ENCODE measurements at places on chromosomes 5 and 9.
A peak's percentile ranks its signal among the peaks of the same experiment; 100 is the strongest.

DNA sequence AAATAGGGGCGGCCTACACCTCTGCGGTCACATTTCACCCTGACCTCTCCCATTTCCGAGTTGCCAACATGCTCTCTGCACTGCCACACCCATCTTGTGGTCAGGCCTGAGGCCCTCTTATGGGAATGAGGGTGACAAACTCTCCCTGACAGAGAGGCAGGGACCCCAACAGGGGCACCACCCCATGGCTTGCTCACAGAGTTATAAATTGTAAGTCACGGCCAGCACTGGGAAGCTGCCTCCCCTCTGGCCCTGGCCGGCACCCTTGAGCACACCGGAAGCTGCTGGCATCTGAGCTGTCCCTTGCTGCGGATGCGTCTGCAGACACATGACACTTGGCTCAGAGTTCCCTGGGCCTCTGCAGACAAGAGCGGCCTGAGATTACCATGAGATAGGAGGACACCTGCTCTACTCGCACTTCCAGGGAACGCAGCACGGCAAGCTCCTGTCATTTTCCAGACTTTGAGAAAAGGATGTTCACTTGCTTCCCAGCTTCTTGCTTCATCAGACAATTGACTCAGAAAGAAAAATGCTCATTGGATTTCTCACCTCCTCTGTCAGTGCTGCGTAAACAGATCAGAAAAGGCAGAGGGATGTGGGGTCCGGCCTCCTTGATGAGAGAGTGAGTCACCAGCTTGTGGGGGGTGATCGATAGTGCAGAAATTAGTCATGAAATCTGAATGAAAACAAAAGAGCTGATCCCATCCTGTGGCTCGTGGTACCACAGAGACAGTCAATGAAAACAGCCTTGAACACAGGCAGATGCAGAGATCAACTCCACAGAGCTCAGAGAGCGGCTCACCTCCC lies 269.8 kb downstream of the SYK start:
- peak; percentile 31 for DNase-seq

DNA sequence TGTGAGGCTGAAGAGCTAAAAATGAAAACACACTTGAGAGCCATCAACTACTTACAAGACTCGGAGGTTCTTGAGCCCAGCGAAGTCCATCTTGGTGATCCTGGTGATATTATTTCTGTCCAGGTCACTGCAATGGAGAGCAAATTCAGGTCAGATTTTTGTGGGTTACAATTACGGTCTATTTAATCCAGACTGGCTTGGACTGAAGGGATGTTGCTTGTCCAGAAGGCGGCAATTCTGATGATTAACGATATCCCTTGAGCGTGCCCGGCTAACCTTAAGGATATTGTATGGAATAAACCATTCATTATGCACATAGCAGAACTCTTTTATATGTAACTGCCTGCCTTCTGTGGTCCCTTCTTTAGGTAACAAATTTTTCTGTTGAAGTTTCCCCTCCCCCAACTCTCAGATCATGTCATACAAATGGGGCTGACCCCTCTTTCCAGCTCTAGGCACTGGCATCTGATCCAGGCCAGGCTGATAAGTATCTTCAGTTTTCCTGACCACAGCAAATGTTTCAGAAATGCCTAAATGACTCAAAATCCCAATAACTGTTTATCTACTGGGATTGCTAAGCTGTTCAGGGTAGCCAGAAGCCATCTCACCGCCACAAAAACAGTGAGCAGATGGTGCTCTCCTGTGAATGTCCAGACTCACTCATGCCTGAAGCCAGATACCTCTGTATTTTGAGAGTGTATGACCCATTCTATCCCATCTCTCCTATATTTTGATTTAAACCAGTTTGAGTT lies 49.4 kb downstream of the SLIT3 start:
- DNase-seq = no peak

GRCh38 chr9:96020300-96020791 lies 144.9 kb downstream of the ERCC6L2 start:
- no peak for DNase-seq

DNA sequence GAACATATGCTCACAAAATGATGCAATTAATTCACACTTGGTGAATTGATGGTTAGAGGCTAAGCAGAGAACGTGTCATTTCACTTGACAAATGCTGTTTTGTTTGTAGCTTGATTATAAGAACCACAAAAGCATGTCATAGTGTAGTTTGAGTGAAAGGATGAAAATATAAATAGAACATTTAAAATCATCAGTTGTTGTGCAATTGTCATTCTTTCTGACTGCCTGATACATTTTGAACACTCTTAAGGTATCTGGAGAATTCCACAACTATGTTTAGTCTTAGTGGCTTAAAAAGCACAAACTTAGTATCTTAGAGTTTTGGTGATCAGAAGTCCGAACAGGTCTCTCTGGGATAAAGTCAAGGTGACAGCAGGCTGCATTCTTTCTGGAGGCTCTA lies 129.4 kb downstream of the BASP1 start:
- no peak for DNase-seq

DNA sequence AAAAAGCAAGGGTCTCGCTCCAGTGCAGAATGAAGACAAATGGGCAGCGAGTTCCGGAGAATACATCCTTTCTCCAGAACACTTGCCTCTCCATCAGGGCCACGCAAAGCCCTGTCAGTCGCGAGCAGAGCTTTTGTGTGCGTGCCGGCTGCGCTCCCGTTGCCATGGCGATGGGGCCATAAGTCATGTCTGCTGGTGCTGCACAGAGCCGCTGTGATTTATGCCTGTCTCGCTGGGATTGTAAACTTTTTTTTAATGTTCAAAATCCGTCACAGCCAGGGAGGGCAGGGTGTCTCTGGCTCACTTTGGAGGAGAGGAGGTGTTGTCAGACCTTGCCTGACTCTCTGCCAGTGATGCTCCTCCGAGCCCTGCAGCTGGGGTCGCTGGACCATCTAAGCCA lies 272.7 kb downstream of the TRIM32 start:
- DNase-seq = no peak

GRCh38 chr5:123814801-123815470 lies 303.0 kb downstream of the CSNK1G3 start:
- DNase-seq = no peak

DNA sequence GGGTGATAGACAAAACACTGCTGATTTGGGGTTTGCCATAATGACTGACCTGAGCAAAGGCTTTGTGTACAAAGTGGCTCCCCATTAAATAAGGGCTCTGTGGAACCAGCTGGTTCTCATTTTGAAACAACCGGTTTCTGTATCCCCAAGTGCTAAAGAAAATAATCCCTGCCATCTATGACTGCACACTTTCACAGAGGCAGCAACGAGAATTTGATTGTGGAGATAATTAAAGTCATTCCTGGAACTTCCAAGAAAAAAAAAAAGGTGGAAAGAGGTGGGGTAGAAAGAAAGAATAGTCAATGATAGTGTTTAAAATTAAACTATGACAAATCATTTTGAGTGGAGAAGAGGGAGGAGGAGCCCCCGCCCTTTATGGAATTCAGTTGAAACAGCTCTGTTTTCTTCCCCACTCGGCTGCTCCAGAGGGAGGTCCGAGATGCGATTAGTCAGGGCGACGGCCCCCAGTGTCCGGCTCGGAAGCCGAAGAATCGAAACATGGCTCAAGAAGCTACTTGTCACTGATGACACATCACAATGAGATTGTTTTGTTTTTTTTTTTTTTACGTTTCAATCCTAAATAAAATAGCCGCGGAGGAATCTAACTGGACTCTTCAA lies 38.4 kb downstream of the EBF1 start:
- no peak for DNase-seq

GRCh38 chr5:115575167-115576070 lies 26.9 kb downstream of the TICAM2 start:
- no peak for DNase-seq

DNA sequence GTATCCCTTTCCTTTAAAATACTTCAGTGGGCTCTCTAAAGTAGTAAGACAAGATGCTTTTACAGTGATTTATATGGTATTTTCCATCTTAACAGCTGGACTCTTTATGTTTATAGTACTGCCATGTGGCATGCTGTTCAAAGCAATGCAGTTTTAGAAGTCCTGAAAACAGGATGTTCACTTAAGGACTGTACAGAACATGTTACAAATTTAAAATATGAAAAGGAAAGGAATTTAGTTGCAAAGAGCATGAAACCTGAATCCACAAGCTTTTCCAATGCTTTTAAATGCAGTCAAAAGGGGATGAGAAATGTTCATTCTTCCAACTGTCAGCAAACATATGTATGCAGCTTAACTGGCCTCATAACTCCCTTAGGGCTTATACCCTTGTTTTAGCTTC lies 580.2 kb downstream of the EFNA5 start:
- DNase-seq = no peak

GRCh38 chr5:160685219-160685618 lies 166.8 kb downstream of the ATP10B start:
- no peak for DNase-seq

DNA sequence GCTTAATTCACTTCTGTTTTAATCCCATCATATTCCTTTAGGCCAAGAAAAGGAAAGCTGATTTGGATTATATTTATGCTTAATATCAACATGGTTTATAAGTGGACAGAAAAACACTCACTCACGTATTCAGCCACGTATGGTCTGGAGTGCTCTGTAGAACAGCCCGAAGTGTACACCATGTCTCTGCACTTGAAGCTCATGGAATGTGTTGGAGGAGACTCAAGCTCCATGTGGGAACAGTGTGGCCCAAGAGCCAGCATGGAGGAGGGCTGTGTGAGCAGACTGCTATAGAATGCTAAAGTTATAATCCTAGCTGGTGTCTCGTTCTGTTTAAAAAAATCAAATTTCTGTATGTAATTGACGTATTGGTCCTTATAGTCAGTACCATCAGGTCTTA lies 32.9 kb downstream of the OTULINL start:
- DNase-seq = no peak

GRCh38 chr5:68447136-68447929 lies 231.8 kb downstream of the PIK3R1 start:
- DNase-seq = no peak

- no peak for DNase-seq
Observed at GRCh38 chr5:52997424-52997823, 8.3 kb downstream of the ITGA2 start.
